Stimulated activated CD8-positive, alpha-beta memory T cell treated with anti-CD3 and anti-CD28 coated beads, Interleukin-2, amount 100 ng/mL, for 1 hour (primary cell): ENCODE measurements at places on chromosomes 11 and 22.

DNA sequence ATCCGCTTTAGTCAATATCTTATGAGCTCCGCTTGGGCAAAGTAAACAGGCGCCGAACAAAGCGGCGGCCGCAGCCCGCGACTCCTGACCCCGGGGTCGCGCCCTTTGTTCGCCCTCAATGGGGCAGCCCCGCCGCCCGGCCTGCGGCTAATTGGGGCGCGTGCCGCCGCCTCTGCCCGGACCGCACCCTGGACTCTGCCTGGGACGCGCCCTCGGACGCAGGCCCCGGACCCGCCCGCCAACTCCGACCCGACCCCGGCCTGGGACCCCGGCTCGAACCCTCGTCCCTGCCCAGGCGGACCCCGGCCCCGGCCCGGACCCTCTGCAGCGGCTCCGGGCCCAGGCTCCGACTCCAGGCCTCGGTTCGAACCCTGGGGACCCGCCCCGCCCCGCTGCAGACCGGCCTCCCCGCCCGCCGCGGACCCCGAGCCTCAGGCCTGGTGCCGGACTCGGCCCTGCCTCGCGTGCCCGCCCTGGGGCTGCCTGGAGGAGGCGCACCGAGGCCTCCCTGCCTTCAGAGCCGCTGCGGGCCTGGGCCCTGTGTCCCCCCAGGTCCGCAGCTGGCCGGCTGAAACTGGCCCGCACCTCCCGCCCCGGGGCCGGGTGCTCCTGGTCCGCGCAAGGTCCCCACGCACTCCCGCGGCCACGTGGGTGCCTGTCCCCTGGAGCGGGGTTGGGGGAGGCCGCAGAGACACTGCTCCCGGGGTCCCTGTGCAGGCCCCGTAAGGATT, 84.7 kb upstream of the WNT7B start:
- no peak for DNase-seq

- DNase-seq = no peak
Measured at GRCh38 chr11:2573240-2574042, 126.4 kb downstream of the KCNQ1OT1 start.

GRCh38 chr11:118213781-118214180, 11.0 kb downstream of the JAML start:
- DNase-seq = no peak

GRCh38 chr11:127574478-127574877, 573.9 kb upstream of the KIRREL3 start:
- no peak for DNase-seq

GRCh38 chr11:58998480-58999290, 59.4 kb downstream of the GLYATL1 start:
- DNase-seq = no peak

DNA sequence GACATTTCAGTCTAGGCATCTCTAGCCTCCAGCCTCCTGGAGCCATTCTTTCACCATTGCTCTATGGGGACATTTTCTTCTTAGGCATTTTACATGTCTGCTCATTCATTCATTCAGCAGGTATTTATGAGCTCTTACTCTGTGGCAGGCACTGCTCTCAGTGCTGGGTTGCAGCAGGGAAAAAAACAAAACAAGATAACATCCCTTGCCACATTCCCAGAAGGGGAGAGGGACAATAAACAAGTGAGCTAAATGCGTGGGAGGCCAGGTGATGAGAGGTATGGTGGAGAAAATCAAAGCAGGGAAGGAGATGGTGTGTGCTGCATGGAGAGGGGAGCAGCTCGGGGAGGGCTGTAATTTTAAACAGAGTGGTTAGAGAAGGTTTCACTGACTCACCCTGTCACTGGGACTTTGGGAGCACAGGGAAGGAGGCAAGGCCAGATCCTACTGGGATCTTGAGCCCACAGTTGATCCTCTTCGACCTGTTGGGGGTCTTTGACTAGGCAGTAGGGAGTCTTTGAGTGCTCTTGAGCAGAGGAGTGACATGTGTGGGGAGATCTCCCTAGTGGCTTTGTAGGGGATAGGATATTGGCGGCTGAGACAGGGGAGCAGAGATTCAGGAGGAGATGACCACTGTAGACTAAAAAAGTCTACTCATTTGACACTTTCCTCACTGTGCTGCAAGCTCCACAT, 17.0 kb downstream of the MICAL2 start:
- no peak for DNase-seq

DNA sequence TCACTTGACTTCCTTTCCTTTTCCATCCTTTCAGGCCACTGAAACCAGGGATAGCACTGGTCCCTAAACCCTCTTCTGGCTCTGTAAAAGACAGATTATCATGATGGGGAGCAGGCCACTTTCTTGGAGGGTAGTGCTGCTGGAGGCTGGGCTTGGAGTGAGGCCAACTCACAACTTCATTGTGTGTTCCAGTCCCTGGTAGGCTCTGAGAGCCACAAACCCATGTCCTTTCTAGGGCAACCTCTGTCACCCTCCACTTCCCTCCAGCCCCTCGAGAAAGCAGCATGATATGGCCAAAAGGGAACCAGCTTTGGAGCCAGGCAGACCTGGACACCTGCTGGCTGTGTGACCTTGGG, 2.3 kb downstream of the TKFC start:
- no peak for DNase-seq

DNA sequence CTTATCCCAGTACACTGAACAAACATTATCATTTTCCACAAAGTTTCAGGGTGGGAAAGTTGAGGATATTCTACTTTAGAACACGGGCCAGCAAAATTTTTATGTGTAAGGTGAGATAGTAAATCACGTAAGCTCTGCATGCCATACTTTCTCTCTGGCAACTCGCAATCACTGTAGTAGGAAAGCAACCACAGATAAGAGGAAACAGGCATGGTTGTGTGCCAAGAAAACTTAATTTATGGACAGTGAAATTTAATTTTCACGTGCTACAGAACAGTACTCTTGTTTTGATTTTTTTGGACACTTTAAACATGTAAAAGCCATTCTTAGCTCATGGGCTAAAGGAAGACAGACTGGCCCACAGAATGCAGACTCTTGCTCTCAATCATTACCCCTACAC, 82.5 kb downstream of the LARGE1 start:
- DNase-seq = no peak

GRCh38 chr11:74330075-74330858, 18.8 kb upstream of the P4HA3 start:
- DNase-seq = no peak
